ENCODE measurements at places on chromosomes 12 and 14. TPM values are rescaled to one million over a fixed set of nuclear protein-coding genes. Genes with fewer than 3 reads are reported as not detected.

Gene SYT1
- 0.64 TPM for total RNA-seq

DNA sequence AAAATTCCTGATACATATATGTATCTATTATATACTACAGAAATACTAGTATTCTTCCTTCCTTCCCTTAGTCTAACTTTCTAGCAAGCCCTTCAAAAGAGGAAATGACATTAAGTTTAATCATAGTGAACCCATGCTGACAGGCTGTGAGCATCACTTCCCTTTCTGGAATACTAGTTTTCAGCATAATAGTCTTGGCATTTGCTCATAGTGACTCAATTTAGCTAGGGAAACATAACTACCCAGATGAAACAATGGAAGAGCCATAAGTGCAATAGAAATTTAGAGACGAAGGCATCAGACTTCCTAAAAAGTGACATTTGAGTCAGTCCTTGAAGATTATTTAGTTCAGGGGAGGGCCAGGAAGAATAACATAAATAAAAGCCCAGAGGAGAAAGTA lies 184.5 kb upstream of the CRY1 start:
- no peak overlapping the region for H3K27ac ChIP-seq
- H3K27me3 ChIP-seq, result no peaks in the 10 kb centered on the region
- DNase-seq, result no peak
- H3K4me1 ChIP-seq, result no peaks in the 10 kb centered on the region
- no peaks in the 10 kb centered on the region for H3K36me3 ChIP-seq

DNA sequence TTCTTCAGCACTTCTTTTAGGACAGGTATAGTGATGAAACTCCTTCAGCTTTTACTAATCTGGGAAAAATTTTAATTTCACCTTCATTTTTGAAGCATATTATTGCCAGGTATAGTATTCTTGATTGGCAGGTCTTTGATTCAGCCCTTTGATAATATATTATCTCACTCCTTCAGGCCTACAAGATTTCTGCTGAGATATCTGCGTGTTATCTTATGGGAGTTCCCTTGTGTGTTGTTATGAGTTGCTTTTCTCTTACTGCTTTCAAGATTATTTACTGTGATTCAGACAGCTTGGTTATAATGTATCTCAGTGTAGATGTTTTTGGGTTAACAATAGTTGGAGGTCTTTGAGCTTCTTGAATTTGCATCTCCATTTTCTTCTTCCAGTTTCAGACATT lies 87.4 kb downstream of the ATF7IP start:
- peaks cover 3% of the 10 kb centered on the region for H3K4me1 ChIP-seq
- no peak overlapping the region for H3K27ac ChIP-seq
- DNase-seq, result no peak
- no peak overlapping the region for H3K4me3 ChIP-seq

DNA sequence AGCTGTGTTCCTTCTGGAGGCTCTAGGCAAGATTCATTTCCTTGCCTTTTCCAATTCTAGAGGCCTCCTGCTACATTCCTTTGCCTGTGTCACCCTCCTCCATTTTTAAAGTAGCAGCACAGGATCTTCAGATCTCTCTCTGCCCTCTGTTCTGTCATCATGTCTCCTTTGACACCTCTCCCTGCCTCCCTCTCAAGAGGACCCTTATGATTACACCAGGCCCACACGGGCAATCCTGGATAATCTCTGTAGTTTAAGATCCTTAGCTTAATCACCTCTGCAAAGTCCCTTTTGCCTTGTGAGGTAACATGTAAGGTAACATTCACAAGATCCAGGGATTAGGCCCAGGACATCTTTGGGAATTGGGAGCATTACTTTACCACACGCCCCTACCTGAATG lies 155.2 kb downstream of the SYNE2 start:
- no peak for DNase-seq
- no peaks in the 10 kb centered on the region for H3K4me1 ChIP-seq
- no peaks in the 10 kb centered on the region for H3K27me3 ChIP-seq
- H3K36me3 ChIP-seq, result peaks cover 49% of the 10 kb centered on the region

DNA sequence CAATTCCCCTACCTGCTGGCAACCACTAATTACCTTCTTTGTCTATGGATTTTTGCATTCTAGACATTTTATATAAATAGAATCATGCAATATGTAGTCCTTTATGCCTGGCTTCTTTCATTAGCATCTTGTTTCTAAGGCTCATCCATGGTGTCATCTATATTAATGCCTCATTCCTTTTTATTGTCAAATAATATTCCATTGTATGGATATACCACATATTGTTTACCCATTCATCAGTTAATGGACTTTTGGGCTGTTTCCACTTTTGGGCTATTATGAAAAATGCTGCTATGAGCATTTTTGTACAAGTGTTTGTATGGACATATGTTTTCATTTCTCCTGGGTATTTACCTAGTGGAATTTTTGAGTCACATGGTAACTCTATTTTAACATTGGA lies 18.0 kb downstream of the CYP46A1 start:
- H3K27ac ChIP-seq, result no peak overlapping the region
- no peaks in the 10 kb centered on the region for H3K27me3 ChIP-seq
- no peak overlapping the region for H3K4me3 ChIP-seq

- DNase-seq, result peak; percentile 86
- no peaks in the 10 kb centered on the region for H3K27me3 ChIP-seq
- peak within 1 kb of the TSS; percentile 99 for H3K4me3 ChIP-seq
- peak within 1 kb of the TSS; percentile 98 for H3K27ac ChIP-seq
- H3K4me1 ChIP-seq, result peaks cover 6% of the 10 kb centered on the region
These were observed at the start of gene CHPT1 for GRCh38 chr12:101697197-101697929. CHPT1 (plus strand) TSS chr12:101697640; CDS start chr12:101697862, 222 bp downstream.

GRCh38 chr12:7868391-7868790 lies 4.3 kb downstream of the SLC2A14 start:
- peaks cover 10% of the 10 kb centered on the region for H3K27me3 ChIP-seq
- no peak overlapping the region for H3K27ac ChIP-seq
- DNase-seq, result no peak
- no peaks in the 10 kb centered on the region for H3K36me3 ChIP-seq
- H3K4me3 ChIP-seq, result no peak overlapping the region
- H3K4me1 ChIP-seq, result no peaks in the 10 kb centered on the region

Gene CACNA1C
- 102 TPM for total RNA-seq

DNA sequence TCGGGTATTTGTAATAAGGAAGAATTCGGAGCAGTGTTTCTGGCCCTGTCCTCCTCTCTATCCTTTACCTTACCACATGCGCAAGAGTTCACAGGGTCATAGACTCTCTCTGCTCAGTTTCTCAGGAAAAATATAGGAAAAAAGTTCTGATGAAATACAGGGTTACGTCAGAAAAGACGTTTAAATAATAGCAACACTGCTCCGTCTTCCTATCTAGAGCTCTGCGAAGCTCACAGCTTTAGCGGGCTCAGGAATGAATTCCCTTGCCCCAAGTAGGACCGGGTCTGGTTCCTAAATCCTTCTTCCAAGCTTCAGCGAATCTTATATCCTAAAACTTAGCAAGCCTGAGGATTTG lies 365 bp downstream of the CCDC59 start:
- H3K27me3 ChIP-seq, result no peaks in the 10 kb centered on the region
- peak overlapping the region; percentile 70 for H3K4me3 ChIP-seq
- H3K4me1 ChIP-seq, result peaks cover 23% of the 10 kb centered on the region
- no peak for DNase-seq

Gene HHIPL1
- 11.9 TPM for total RNA-seq

GRCh38 chr12:75944905-75945432 lies 86.6 kb downstream of the PHLDA1 start:
- DNase-seq, result no peak
- no peaks in the 10 kb centered on the region for H3K36me3 ChIP-seq
- no peaks in the 10 kb centered on the region for H3K27me3 ChIP-seq
- peak overlapping the region; percentile 77 for H3K27ac ChIP-seq
- H3K4me3 ChIP-seq, result no peak overlapping the region

DNA sequence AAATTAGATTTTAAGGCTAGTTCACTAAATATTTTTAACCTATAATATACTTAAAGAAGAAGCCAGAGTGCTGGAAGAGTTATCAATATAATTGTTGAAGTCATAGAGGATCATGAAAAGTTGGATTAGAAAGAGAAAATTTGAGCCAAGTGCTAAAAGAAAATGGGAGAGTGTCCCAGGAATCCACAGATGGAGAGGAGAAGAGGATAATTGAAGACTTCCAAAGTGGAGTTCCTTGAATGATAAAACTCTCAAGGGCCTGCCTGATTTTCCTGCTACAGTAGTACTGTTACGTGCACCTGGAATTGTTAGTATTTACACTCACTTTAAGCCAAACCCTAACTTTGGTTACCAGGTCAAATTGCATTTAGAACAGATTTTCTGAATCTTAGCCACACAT lies 113.2 kb downstream of the MSRB3 start:
- H3K27me3 ChIP-seq, result no peaks in the 10 kb centered on the region
- no peak overlapping the region for H3K4me3 ChIP-seq
- H3K27ac ChIP-seq, result no peak overlapping the region
- DNase-seq, result no peak
- H3K36me3 ChIP-seq, result peaks cover 7% of the 10 kb centered on the region
- H3K4me1 ChIP-seq, result no peaks in the 10 kb centered on the region

DNA sequence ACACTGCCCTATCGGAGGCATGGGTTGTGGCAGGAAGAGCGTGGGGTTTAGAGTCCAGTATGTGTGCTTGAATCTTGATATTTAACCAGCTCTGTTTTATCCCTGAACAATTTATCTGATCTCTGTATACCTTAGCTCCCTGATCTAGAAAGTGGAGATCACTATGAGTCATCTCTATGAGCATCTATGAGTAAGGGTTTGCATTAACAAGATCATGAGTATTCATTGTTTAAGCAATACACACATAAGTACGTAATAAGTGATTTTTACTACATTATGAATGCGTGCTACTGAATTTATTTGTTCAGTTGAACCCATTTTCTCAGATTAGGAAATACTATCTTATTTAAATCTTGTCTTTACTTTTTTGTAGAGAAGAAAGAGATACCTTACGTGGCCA lies 49.4 kb downstream of the GPATCH2L start:
- peaks cover 44% of the 10 kb centered on the region for H3K36me3 ChIP-seq
- H3K27ac ChIP-seq, result no peak overlapping the region
- no peaks in the 10 kb centered on the region for H3K4me1 ChIP-seq
- H3K27me3 ChIP-seq, result no peaks in the 10 kb centered on the region

DNA sequence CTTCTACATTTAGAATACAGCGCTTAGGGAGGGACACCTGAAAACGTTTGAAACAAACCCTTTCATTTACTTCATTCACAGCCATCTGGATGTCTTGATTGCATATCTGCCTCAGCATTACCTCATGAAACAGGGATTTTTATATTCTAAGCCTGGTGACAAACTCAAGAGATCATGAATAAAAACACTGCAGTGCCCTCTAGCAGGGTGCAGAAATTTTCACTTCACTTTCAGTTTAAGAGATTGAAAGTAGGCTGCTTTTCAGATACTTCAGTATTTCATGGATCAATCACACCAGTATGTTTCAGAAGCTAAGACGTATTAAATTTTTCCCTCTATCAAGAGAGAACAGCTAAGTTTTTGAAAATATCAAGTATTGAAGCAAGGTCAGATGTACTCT lies 467.8 kb downstream of the MDGA2 start:
- H3K4me1 ChIP-seq, result no peaks in the 10 kb centered on the region
- no peaks in the 10 kb centered on the region for H3K36me3 ChIP-seq
- H3K4me3 ChIP-seq, result no peak overlapping the region
- DNase-seq, result no peak
- H3K27ac ChIP-seq, result no peak overlapping the region
- no peaks in the 10 kb centered on the region for H3K27me3 ChIP-seq

Gene HOXC4
- 0.32 TPM for total RNA-seq

- H3K27me3 ChIP-seq, result no peaks in the 10 kb centered on the region
- no peaks in the 10 kb centered on the region for H3K36me3 ChIP-seq
- H3K4me3 ChIP-seq, result no peak overlapping the region
- no peaks in the 10 kb centered on the region for H3K4me1 ChIP-seq
- no peak for DNase-seq
These were observed 91.9 kb downstream of the CRACR2A start for GRCh38 chr12:3661028-3661427.

Gene CCDC38
- not detected for total RNA-seq

- H3K36me3 ChIP-seq, result no peaks in the 10 kb centered on the region
- no peak for DNase-seq
- no peaks in the 10 kb centered on the region for H3K27me3 ChIP-seq
- no peak overlapping the region for H3K4me3 ChIP-seq
These were observed 10.3 kb upstream of the PPP4R4 start for GRCh38 chr14:94163796-94164195.

DNA sequence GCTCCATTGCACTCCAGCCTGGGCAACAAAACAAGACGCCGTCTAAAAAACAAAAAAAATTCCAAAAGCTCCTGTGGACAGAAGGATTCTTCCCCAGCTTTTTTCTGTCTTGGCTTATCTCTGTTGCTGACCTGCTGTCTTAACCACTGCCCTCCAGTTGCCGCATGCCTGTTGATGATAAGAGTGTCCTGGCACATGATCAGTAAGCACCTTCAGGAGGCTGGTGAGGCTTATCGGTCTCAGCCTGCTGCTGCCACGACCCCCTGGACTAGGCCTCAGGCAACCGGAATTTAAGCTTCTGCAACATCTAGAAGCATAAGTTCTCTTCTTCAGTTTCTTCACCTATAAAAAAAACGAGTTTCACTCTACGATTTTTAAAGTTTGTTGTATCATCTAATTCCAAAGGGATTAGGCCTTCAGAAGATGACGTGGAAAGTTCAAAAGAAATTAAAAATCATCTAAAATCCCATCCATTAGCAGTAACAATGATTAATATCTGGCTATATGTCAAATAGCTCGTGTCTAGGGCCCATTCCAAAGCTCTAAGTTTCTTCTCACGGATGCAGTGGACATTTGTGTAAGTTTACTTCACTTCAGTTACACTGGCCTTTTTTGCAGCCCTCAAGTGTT lies 46.4 kb downstream of the RESF1 start:
- no peak overlapping the region for H3K27ac ChIP-seq
- H3K36me3 ChIP-seq, result peaks cover 11% of the 10 kb centered on the region
- no peaks in the 10 kb centered on the region for H3K27me3 ChIP-seq
- no peaks in the 10 kb centered on the region for H3K4me1 ChIP-seq
- no peak for DNase-seq

Gene SYT10
- not detected for total RNA-seq

- H3K4me1 ChIP-seq, result no peaks in the 10 kb centered on the region
- H3K4me3 ChIP-seq, result no peak overlapping the region
- peak; percentile 37 for DNase-seq
- no peaks in the 10 kb centered on the region for H3K36me3 ChIP-seq
- no peak overlapping the region for H3K27ac ChIP-seq
- no peaks in the 10 kb centered on the region for H3K27me3 ChIP-seq
These were observed 311.4 kb downstream of the BCL11B start for GRCh38 chr14:98960617-98961013.

Gene CLEC4A
- 28.8 TPM for total RNA-seq

- no peaks in the 10 kb centered on the region for H3K36me3 ChIP-seq
- peak overlapping the region; percentile 51 for H3K27ac ChIP-seq
- H3K27me3 ChIP-seq, result no peaks in the 10 kb centered on the region
- H3K4me3 ChIP-seq, result peak overlapping the region; percentile 22
- DNase-seq, result no peak
These were observed 225.5 kb downstream of the EPS8 start for GRCh38 chr12:15563663-15564062.

Gene TMEM233
- total RNA-seq, result not detected
